ENCODE measurements at places on chromosomes 1 and 21. TPM values are rescaled to one million over a fixed set of nuclear protein-coding genes. Genes with fewer than 3 reads are reported as not detected.

CSF3R gene
- not detected for total RNA-seq

SH2D1B gene
- total RNA-seq, result not detected

TMEM200B gene
- total RNA-seq, result 5.2 TPM

APCS gene
- total RNA-seq, result not detected
